CD4-positive, alpha-beta T cell treated with Interleukin-21 for 1 hour (primary cell): ENCODE measurements at places on chromosomes 7 and 10.

GRCh38 chr7:26360650-26361049 lies 69.0 kb downstream of the SNX10 start:
- peak; percentile 5 for DNase-seq

DNA sequence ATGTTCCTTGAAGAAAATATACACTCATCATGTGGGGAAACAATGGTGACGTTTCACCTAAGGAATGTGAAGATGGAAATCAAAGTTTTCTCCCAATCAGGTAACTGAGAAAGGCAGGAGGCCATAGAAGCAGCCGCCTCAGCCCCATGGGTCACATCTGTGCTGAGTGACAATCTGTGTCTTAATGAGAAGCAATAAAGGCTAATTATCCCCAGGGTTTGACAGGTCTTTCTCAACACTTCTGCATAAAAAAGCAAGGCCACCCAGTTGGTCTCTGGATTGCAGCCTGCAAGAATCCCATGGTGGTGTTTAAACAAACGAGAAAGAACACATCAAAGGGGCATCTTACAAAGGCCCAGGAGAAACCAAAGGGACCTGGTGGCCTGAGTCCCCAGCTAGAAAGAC lies 91.1 kb upstream of the TNS3 start:
- no peak for DNase-seq

DNA sequence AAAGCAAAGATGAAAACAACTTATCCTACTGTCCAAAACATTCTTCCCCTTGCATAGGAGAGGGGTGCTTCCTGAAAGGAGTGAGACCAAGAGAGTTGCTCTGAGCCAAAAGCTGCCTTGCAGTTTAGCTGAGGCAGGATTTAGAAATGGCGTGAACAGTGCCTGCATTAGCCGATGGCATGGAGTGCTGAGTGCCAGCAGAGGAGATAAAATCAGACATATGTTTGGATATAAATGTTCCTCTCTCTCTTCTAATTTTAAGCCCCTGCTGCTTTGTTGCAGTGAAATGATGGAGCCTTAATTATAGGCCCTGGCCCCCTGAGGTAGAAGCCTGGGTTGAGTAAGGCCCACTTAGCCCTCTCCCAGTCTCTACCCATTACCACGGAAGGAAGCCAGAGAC lies 7.1 kb downstream of the LRRC4 start:
- no peak for DNase-seq

- DNase-seq = no peak
Observed at GRCh38 chr10:101484175-101484745, 103.8 kb downstream of the POLL start.

GRCh38 chr10:75446508-75446907 lies 15.1 kb downstream of the LRMDA start:
- DNase-seq = no peak

DNA sequence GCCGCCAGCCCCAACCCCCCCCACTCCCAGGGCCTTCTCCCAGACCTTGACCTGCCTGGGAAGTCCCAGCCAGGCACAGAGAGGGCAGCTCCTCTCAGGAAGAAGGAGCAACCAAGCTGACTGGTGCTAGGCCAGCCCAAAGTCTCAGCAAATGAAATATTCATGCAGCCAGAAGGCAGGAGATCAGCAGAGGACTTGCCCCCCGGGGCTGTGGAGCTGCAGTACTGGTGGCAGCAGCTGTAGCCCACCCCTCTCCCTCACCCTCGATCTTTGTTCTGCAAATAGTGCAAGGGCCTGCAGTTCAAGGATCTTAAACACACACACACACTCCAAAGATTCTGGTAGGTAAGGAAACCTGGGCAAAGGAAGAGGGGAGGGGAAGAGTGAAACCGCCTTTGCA lies 3.5 kb upstream of the SRRM3 start:
- no peak for DNase-seq

DNA sequence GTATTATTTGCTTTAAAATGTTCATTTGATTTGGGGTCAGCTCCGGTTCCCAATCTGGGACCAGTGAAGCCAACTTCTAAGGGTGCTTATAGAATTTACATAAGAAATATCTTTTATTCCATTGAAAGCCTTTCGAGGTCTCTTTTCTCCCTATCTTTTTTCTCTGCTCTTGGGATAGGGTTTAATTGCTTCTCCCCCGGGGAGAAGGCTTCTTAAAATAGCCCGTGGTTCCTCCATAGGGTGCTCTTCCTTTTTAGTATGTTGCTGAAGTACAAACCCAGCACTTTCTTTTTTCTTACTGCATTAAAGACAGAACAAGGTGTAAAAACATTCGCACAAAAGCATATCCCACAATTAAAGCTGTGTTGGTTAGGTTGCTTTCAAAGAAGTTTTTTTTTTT lies 107.5 kb downstream of the POU6F2 start:
- DNase-seq = no peak

DNA sequence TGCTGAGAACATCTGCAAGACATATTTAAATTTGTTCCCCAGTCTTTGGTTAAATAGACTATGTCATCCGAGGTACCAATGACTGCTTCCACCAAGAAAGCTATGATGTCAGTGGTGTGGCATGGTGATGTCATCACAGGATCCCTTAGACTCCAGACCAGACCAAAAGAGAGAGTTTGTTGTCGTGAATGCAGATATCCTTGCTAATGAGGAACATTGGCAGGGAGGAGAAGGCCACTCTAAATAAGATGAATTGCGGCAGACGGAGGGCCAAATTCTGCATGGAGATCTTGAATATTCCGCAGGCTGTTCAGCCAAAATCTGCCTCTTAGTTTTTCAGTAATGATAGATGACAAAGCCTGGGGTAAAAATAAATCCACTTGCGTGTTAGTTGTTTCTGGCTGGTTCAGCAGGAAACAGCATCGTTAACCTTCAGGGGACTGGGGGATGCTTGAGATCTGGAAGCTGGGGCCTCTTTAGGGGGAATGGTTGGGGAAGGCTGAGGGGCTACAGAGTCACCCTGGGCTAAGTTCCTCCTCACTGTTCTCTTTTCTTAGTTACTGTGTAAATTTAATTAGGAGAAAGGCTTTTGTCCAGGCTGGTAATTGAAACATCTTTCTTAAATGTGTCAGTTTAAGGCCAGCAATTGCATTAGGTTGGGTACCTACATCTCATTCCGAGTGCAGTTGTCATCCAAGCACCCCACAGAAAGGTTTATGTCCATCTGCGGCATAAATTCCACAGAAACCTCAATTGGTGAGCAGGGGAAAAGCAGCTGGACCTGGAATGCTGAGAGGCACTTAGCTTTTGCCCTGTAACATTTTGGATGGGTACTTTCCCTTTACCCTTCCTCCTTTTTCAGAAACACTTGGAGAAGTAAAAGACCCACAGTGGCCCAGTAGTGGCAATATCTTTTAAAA lies 11.6 kb upstream of the CAMK1D start:
- DNase-seq = no peak

- DNase-seq = no peak
Observed at GRCh38 chr7:77606562-77606961, 69.5 kb downstream of the PTPN12 start.

GRCh38 chr10:106836933-106837663 lies 327.4 kb downstream of the SORCS1 start:
- no peak for DNase-seq

GRCh38 chr10:97914837-97915211 lies 65.2 kb downstream of the GOLGA7B start:
- peak; percentile 67 for DNase-seq

- DNase-seq = no peak
Observed at GRCh38 chr10:29191674-29192073, 97.2 kb upstream of the LYZL1 start.

GRCh38 chr7:97845622-97846203 lies 26.5 kb downstream of the ASNS start:
- peak; percentile 19 for DNase-seq

DNA sequence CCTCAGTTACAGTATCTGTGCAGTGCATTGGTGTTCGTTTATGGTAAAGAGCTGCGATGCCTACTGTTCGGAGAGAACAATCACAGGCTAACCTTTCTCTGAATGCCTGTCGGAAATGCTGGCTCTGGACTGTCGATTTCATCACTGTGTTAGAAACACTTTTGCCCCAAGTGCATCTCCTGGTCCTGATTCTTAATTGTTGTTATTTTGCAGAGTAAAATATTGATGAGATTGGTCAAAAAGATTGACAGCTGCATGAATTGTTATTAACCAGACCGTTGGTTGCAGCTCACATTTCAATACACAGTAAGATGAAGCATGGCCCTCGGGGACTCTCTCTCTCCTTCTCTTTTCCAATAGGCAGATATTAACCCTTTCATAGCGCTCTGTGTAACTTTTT lies 557.4 kb upstream of the ADARB2 start:
- DNase-seq = no peak

DNA sequence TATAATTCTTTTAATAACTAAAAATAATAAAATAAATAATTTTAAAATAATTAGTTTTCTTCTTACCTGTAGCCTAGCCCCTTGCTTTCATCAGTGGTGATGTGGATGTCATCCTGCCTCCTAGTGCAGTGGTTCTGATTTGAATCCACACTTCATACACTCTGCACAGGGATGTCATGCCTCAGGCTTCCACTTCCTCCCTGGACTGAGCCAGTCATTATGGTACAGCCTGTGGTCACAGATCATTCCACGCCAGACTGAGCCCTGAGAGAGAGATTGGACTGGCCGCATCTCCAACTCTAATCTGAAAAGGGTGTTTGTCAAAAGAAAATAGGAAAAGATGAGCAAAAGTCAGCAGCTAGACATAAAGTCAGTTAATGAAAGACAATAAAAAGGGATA lies 436.2 kb upstream of the IGFBP3 start:
- DNase-seq = no peak

DNA sequence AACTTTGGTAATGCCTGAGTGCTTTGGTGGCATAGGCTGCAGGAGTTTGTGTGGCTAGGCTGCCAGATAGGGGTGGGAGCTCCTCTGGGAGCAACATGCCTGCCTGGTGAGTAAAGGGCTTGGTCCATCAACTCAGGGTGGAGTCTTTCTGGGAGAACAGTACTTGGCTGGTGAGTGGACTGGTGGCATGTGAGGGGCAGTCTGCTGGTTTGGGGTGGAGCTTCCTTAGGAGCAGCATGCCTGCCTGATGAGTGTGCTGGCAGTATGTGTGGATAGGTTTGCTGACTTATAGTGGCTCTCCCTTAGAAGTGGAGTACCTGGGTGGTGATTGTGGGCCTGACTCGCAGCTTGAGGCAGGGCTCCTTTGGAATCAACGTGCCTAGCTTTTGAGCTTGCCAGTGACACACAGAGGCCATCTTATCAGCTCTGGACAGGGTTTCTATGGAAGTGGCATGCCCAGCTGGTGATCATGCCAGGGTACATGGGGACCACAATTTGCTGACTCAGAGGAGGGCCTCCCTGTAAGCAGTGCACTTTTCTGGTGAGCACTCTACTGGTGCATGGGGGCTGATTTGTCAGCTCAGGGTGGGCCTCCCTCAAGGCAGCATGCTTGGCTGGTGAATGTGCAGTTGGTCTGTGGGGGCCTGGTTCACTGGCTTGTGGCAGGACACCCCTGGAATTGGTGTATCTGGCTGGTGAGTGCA lies 35.0 kb upstream of the SRI start:
- DNase-seq = no peak

- no peak for DNase-seq
Observed at GRCh38 chr7:14858866-14859265, 43.7 kb downstream of the DGKB start.

GRCh38 chr7:158811461-158811860 lies 17.8 kb downstream of the ESYT2 start:
- DNase-seq = peak; percentile 32

DNA sequence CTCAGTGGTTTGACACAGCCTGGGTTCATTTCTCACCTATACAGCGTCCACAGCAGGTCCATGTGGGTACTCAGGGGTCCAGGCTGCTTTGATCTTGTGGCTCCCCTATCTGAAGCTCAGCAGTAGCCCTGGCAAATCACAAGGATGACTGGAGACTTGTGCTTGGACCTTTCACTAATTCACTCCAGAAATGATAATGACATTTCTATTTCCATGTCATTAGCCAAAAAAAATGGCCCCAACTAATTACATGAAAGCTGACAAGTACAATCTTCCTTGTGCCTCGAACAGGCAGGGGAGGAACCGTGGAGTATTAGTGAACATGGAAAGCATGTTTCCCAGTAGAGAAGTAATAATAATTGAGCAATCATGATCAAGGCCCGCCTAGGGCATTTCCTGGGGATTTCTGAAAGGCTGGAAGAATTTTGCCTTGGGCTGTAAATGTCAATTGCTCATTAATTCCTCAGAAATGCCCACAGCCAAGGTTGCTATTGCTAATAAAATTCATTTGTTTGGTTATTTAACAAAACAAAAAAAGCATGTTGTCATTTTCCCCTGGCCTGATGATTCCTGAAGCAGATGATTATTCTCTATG lies 586.1 kb downstream of the SDK1 start:
- no peak for DNase-seq

GRCh38 chr10:34015700-34016099 lies 681.2 kb upstream of the NRP1 start:
- no peak for DNase-seq

- DNase-seq = no peak
Observed at GRCh38 chr10:35895331-35895730, 253.2 kb upstream of the FZD8 start.

DNA sequence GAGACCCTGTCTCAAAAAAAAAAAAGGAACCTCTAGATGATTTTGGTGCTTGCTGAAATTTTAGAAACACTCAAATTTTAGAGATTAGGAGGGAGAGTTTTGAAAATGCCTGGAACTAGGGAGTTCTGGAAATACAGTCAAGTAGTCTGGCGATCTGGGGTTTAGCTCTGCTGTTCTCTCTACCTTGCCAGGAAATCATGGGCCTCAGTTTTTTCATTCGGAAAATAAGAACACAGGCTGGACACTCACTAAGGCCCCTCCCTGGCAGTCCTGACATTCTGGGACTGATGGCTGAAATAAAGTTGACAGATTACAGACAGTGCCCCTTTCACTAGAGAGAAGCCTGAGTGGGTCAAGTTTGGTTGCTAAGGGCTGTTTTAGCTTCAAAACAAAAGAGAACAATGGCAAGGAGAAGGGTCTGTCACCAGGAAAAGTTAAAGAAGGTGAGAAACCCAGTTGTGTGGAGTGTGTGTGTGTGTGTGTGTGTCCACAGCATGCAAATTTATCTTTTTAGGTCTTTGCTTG lies 25.0 kb upstream of the CALN1 start:
- no peak for DNase-seq

DNA sequence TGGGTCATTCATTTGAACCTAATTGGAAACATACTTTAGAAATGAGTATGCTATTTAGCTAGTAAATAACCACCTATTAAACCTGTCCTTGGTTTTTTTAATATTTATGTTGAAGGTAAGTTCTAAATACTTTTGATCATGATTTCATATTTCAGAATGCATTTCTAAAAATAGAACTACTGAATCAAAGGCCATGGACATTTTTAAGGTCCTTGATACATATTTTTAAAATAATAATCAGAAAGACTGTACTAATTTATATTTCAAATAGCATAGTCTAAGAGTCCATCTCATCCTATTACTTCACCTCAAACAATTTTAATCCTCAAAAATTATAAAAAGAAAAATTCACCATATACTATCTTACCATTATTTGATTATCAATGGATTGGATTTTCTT lies 102.1 kb upstream of the AKR1E2 start:
- DNase-seq = no peak

GRCh38 chr7:95690367-95690947 lies 81.9 kb upstream of the DYNC1I1 start:
- DNase-seq = peak; percentile 4

GRCh38 chr7:151013356-151013732 lies 10.9 kb downstream of the ATG9B start:
- DNase-seq = no peak

- peak; percentile 71 for DNase-seq
Observed at GRCh38 chr7:151245360-151246101, 3.0 kb downstream of the SMARCD3 start.
